T47D (cell line): ENCODE measurements at places on chromosomes 12 and 14.

- DNase-seq, result no peak
Measured at GRCh38 chr12:77746096-77746495, 84.6 kb upstream of the NAV3 start.

GRCh38 chr12:7591531-7591930, 74.2 kb downstream of the APOBEC1 start:
- no peak for DNase-seq

GRCh38 chr14:26286081-26286912, 311.5 kb downstream of the NOVA1 start:
- DNase-seq, result no peak

DNA sequence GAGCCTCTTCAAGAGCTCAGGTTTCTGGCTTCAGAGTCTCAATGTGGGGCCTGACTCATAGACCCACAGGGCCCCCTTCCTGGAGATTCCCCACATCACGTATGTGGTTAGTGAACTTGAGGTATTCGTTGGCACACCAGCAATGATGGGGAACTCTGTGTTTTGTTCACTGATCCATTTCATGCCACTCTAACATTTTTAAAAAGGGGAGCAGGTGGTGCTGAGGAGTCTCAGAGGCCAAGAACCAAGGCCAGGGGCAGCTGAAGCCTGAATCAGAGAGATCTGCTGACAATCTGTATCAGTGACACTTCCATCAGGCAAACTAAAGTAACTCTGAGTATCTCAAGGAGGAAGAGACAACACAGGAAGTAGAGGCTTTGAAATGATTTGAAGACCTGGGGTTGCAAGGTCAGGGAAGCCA, 323.4 kb downstream of the VRK1 start:
- DNase-seq, result no peak

DNA sequence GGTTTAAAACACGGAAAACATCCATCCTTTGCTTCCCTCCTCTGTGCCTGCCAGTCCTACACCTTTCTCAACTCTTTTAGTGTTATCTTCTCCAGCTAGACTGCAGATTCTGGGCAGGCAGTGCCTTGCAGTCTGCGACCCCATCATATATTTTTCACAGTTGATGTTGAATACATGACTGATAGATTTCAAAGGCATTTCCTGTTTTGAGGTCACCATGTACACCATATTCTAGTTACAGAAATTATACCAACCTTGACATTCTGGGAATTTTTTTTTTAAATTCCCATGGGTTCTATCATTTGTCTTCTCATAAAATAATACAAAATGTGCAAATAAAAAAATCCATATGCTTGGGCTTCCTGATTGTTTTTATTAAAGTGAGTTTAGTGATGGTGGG, 16.6 kb downstream of the SOCS2 start:
- DNase-seq, result no peak

GRCh38 chr14:79056879-79057278, 886.7 kb downstream of the NRXN3 start:
- DNase-seq, result no peak
